ENCODE measurements at places on chromosomes 2 and 18. TPM values are rescaled to one million over a fixed set of nuclear protein-coding genes. Genes with fewer than 3 reads are reported as not detected.

DNA sequence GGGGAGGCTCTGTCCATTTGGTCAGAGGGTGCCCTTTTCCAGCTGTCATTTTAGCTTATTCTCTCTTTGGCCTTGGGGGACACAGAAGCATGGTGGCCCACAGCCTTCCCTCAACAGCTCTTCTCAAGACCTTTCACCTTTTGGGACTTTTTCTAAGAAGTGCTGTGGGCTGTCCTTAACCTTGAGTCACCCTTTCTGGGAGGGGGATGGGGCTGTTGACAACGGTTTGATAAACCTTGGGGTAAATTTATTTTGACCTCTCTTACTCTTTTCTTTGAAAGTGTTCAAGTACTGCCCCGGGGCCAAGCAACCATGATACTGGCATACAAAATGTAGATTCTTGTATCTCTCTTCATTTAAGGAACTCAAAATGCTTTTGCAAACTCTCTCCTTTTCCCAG, 13.7 kb downstream of the IGFBP5 start:
- no peak overlapping the region for H3K4me3 ChIP-seq
- peaks cover 16% of the 10 kb centered on the region for H3K36me3 ChIP-seq
- peak overlapping the region; percentile 87 for H3K27ac ChIP-seq
- H3K4me1 ChIP-seq: peaks cover 84% of the 10 kb centered on the region
- DNase-seq: no peak
- no peaks in the 10 kb centered on the region for H3K27me3 ChIP-seq

DNA sequence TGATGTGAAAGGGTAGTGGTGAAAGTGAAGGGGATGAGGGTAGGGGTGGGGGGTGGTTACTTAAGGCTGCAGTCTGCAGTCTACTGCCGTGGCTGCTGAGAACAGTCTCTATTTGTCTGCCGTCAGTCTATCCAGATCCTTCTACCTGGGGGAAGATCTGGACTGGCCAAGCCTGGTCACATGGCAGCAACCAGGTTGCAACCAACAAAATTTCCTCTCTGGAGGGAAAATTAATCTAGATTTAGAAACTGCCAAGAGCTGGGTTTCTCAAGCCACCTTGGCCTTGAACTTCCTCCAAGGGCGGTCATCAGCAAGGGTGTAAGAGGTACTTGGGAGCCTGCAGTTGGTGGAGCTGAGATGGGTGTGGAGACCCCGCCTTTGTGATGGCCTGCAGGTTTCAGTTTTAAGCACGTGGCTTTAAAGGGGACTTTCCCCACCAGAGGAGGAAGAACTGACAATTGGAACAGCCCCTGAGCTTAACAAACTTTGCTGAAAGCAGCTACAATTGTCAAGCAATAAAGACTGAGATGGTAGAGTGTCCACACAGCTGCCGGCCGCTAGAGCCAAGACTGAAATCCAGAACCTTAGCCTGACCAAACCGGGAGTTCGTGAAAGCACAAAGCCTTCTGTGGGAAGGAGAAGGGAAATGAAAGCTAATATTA, 31.4 kb upstream of the KCMF1 start:
- H3K27ac ChIP-seq: no peak overlapping the region
- no peaks in the 10 kb centered on the region for H3K27me3 ChIP-seq
- H3K4me3 ChIP-seq: no peak overlapping the region
- H3K36me3 ChIP-seq: no peaks in the 10 kb centered on the region
- no peaks in the 10 kb centered on the region for H3K4me1 ChIP-seq

SATB2 gene
- total RNA-seq: 6.1 TPM

DNA sequence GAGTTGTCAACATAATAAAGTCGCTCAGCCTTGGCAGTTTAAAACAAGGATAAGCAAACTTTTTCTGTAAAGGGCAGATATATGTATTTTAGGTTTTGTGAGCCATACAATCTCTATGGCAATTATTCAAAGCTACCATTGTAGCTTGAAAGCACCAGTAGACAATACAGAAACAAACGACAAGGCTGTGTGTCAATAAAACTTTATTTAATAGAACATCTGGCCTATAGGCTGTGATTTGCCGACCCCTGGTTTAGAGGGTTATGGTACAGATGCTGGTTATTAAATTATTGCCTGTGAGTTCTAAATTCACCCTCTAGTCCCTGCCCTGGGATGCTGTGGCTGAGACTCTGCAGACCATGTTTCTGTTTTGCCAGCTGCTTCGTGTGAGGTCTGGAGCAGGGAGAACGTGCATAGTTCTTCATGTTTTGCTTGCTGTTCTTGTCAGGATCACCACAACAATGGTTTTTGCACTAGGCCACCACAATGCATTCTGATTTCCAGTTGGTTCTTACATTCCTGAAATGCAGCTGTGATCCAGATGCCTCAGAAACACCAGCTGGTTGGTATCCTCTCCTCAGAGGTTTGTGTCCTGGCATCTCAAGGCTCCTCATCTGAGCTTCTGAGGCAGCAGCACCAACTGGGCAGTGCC, 46.6 kb downstream of the ICOS start:
- H3K4me1 ChIP-seq: no peaks in the 10 kb centered on the region
- H3K27me3 ChIP-seq: no peaks in the 10 kb centered on the region
- peak; percentile 72 for DNase-seq

- peaks cover 57% of the 10 kb centered on the region for H3K4me1 ChIP-seq
- DNase-seq: no peak
- H3K36me3 ChIP-seq: no peaks in the 10 kb centered on the region
- peak overlapping the region; percentile 11 for H3K27ac ChIP-seq
These were observed 99.1 kb downstream of the SETBP1 start for GRCh38 chr18:44779753-44780292.

SULT1C4 gene
- total RNA-seq: 1.7 TPM

GULP1 gene
- total RNA-seq: 49.0 TPM

- DNase-seq: no peak
- peak overlapping the region; percentile 83 for H3K27ac ChIP-seq
- H3K4me3 ChIP-seq: peak overlapping the region; percentile 73
- H3K4me1 ChIP-seq: peaks cover 12% of the 10 kb centered on the region
These were observed 710 bp downstream of the SEC11C start for GRCh38 chr18:59140302-59140885.

SH3RF3 gene
- total RNA-seq: 13.0 TPM

TEX44 gene
- total RNA-seq: not detected

DNA sequence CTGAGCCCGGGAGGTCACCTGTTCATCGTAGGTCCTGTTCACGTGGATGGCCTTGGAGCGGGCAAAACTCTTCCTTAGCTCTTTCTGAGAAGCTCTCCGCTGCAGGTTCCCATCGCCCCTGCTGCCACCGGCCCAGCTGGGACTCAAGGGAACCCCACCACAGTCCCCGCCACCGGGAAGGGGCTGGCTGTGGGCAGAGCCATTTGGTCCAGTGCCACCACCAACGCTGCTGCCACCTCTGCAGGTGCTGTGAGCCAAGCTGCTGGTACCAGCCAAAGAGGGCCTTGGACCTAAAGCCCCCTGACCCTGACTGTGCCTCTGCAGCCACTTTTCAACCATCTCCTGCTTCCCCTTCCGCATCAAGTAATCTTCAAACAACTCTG, 586 bp downstream of the PDE11A start:
- no peak overlapping the region for H3K4me3 ChIP-seq
- no peak overlapping the region for H3K27ac ChIP-seq
- H3K36me3 ChIP-seq: no peaks in the 10 kb centered on the region
- DNase-seq: peak; percentile 57
- peaks cover 12% of the 10 kb centered on the region for H3K4me1 ChIP-seq

Data from esophagus muscularis mucosa (tissue), 4 donors.